ENCODE measurements at places on chromosomes 2 and 18. TPM values are rescaled to one million over a fixed set of nuclear protein-coding genes. Genes with fewer than 3 reads are reported as not detected.
A peak's percentile ranks its signal among the peaks of the same experiment; 100 is the strongest.

Gene PLEKHH2
- 3.3 TPM for polyA plus RNA-seq

DNA sequence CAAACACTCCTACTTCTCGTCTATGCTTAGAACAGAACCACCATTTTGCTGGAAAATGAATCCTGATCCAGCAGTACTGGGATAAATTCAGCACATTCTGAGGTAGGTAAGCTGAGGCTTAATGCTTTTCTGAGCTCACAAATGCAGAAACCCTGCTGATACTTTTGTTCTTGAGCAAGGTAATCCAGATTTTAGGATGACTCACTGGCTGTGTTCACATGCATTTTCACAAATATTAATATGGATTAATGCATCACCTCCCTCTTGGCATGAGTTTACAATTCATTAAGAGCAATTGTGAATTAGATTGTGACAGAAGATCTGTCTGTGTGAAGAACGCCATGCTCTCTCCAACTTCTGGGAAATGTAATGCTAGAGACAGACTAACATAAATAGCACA, 42.2 kb downstream of the RAD51AP2 start:
- no peaks in the 10 kb centered on the region for H3K27me3 ChIP-seq
- H3K4me1 ChIP-seq: peaks cover 3% of the 10 kb centered on the region
- DNase-seq: no peak

Gene TLX2
- not detected for polyA plus RNA-seq

- no peak overlapping the region for H3K27ac ChIP-seq
- no peak for DNase-seq
- H3K4me1 ChIP-seq: no peaks in the 10 kb centered on the region
- no peaks in the 10 kb centered on the region for H3K27me3 ChIP-seq
- no peak overlapping the region for H3K4me3 ChIP-seq
Observed at GRCh38 chr2:173607606-173608311, 253.1 kb downstream of the CDCA7 start.

DNA sequence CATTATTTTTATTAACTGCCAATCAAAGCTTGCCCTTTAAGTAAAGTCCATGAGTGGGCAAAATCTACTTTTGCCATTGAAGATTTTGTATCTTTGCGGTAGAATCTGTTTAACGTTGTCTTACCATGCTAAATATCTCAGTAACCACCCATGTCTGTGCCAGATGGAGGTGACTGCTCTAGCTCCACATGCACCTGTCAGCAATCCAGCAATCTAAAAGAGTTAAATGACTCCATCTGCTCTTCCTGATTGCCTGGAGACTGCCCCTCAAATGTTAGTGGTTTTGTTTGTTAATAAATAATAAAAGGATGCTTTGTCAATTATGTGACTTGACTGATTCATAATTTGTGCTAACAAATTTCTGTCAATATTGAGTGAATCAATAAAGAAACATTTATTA, 141.7 kb downstream of the RBM43 start:
- H3K36me3 ChIP-seq: no peaks in the 10 kb centered on the region
- no peaks in the 10 kb centered on the region for H3K27me3 ChIP-seq
- no peak for DNase-seq

- no peak for DNase-seq
- H3K27me3 ChIP-seq: peaks cover 96% of the 10 kb centered on the region
- H3K4me3 ChIP-seq: no peak overlapping the region
- H3K27ac ChIP-seq: no peak overlapping the region
- no peaks in the 10 kb centered on the region for H3K36me3 ChIP-seq
- peaks cover 63% of the 10 kb centered on the region for H3K4me1 ChIP-seq
Observed at GRCh38 chr2:172098287-172098649, 4.4 kb downstream of the DLX2 start.

DNA sequence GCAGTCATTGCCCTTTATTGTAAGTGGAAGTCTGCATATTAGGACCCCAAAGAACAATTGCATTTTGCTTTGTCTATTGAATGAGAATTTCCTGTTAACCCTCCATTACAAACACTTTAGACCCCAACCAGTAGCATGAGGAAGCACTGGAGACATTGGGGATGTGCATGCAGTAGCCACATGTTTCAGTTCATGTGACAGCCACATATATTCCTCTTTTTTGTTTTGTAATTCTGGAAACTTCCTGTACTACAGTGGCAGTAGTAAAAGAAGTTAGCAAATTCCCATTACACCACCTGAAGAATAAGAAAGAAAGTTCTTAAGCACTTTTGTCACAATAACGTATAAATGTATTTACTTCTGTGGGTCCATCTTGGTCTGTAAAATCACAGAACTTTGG, 281.1 kb upstream of the SLC14A2 start:
- H3K27ac ChIP-seq: no peak overlapping the region
- H3K36me3 ChIP-seq: no peaks in the 10 kb centered on the region
- H3K4me3 ChIP-seq: no peak overlapping the region
- no peaks in the 10 kb centered on the region for H3K27me3 ChIP-seq
- DNase-seq: no peak
- H3K4me1 ChIP-seq: no peaks in the 10 kb centered on the region

DNA sequence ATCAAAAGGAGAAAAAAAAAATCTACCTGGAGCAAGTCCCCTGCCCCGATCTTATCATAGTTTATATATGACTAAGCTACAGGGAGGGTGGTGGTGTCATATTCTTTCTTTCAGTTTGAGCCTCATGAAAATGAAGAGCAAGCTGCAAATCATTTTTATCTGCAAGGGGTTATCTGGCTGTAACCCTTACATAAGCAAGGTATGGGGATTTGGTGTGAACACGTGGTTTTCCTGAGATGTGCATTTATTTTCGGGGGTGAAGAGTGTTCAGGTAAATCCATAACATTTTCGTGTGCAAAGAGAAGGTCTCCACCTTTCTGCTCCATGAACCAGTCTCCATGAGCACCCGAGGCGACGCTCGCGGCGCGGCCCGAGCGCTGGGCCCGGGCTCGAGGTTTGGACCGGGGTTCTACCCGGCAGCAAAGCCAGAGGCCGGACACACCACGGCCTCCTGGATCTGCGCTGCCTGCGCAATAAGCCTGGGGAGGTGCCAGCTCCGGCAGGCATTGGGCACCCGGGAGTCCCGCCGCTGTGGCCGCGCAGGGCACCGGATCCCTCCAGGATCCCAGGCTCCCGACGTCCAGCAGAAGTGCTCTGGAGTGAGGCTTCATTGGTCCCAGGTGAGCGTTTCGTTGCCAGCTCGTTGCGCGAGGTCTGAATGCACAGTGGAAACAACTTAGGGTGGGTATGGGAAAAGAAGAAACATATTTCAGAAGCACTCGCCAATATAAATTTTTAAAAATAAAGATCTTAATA, 36.1 kb upstream of the GPD2 start:
- peaks cover 9% of the 10 kb centered on the region for H3K4me1 ChIP-seq
- no peaks in the 10 kb centered on the region for H3K36me3 ChIP-seq
- no peaks in the 10 kb centered on the region for H3K27me3 ChIP-seq
- H3K4me3 ChIP-seq: peak overlapping the region; percentile 70
- peak; percentile 82 for DNase-seq

DNA sequence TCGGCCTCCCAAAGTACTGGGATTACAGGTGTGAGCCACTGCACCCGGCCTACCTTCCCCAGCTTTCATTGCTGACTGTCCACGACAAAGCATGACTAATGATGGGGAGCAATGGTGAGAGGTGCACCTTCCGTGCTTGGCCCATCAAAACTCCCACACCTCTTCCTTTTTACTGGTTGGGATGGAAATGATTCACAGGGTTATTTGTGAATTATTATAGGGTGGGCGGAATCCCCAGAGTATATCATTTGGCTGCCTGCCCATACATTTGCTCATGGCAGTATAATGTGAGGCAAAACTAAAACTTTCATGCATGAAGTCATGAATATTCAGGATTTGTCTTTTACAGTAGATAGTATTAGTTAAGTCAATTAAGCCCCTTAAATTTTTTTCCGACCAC, 334.2 kb upstream of the NETO1 start:
- no peak for DNase-seq
- no peaks in the 10 kb centered on the region for H3K4me1 ChIP-seq
- no peak overlapping the region for H3K4me3 ChIP-seq
- H3K36me3 ChIP-seq: no peaks in the 10 kb centered on the region
- no peaks in the 10 kb centered on the region for H3K27me3 ChIP-seq

Measured in hepatocyte (in vitro differentiated cells).